Testis (tissue), 5 donors: ENCODE measurements at places on chromosomes 1 and 21. TPM values are rescaled to one million over a fixed set of nuclear protein-coding genes. Genes with fewer than 3 reads are reported as not detected.

GRCh38 chr21:37742532-37742931, 173.7 kb downstream of the KCNJ6 start:
- no peak overlapping the region for H3K4me3 ChIP-seq
- no peaks in the 10 kb centered on the region for H3K36me3 ChIP-seq
- DNase-seq = no peak
- H3K4me1 ChIP-seq = no peaks in the 10 kb centered on the region

DNA sequence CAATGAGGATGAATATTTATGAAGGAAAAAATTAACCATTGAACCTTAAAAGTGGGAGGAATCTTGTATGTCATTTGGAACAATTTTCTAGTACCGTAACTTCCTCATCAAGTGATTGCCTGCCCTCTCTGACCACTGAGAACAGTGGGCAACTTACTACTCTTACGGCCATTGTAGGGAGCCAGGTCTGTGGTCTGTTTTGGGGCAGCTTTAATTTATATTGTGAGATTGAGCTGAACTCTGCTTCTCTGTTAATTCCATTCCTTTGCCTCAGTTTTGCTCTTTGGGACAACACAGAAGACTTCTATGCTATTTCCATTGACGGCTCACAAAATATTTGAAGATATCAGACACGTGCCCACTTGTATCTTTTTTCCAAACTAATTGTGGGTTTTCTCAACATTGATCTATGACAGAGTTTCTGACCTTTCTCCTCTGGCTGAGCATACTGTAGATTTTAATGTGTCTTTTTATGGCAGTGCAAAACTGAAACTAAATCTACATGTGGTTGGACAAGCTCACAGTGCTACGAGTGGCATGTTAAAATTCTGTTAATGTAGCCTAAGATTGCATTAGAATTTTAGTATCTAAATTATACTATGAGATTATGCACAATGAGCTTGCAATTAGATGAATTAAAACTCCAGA, 27.8 kb upstream of the ZNF281 start:
- H3K27me3 ChIP-seq = no peaks in the 10 kb centered on the region
- no peaks in the 10 kb centered on the region for H3K4me1 ChIP-seq
- no peaks in the 10 kb centered on the region for H3K36me3 ChIP-seq
- no peak overlapping the region for H3K27ac ChIP-seq

DNA sequence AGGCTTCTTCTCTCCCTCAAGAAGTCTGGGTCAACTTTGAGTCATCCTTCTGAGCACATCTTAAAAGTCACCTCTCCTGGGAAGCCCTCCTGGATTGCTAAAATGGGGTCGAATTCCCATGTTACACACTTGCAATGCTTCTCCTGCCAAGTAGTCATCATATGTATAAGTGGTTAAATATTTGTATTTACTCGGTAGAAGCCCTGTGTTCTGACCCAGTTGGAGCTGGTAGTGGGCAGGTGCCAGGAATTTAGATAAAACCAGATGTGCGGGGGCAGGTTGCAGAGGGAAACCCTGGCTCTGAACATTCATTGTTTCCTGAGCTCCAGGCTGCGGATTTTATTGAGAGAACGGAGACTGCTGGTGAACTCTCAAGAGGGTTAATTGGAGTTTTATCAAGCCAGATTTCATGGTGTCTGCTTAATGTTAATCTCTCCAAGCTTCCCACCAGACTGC, 52.8 kb upstream of the RPL11 start:
- no peaks in the 10 kb centered on the region for H3K27me3 ChIP-seq
- no peak overlapping the region for H3K4me3 ChIP-seq
- H3K27ac ChIP-seq = no peak overlapping the region
- H3K4me1 ChIP-seq = peaks cover 16% of the 10 kb centered on the region
- no peaks in the 10 kb centered on the region for H3K36me3 ChIP-seq

DNA sequence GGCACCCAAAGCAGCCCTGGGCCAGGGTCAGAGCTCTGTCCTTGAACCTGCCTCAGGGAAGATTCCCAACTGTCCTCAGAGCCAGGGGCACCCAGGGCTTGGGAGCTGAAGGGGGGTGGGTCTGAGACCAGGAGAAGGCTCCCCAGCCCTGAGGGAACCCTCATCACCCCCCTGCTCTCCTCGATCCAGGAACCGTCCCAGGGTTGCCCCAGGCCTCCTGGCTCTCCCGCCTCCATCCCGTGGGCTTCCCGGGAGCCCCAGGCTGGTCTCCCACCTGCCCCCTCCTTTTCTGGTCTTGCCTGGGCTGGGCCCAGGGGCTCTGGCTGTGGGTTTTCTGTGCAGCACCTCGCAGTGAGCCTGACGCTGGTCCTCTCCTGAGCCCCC, 6.7 kb upstream of the SAMD11 start:
- no peaks in the 10 kb centered on the region for H3K27me3 ChIP-seq
- no peak overlapping the region for H3K27ac ChIP-seq
- DNase-seq = no peak

DNA sequence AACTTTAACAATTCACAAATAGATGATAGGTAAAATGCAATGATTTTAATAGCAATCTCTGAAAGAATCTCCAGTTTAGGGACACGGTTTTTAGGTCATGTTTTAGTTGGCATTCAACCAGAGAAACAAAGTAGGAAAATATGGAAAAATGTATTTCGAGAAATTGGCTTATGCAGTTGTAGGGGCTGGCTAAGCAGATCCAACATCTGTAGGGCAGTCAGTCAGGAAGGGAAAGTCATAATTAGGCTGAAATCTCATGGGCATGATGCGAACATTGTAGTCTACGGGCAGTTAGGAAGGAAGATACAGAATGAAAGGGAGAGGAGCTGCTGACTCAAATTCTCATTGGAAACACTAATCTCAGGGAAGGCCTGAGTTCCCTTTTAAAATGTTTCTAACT, 1276.0 kb upstream of the ADGRL4 start:
- DNase-seq = no peak
- no peaks in the 10 kb centered on the region for H3K4me1 ChIP-seq
- H3K27me3 ChIP-seq = no peaks in the 10 kb centered on the region
- H3K4me3 ChIP-seq = no peak overlapping the region
- no peaks in the 10 kb centered on the region for H3K36me3 ChIP-seq

- peak overlapping the region; percentile 28 for H3K27ac ChIP-seq
- no peaks in the 10 kb centered on the region for H3K36me3 ChIP-seq
- H3K4me3 ChIP-seq = no peak overlapping the region
- no peak for DNase-seq
Measured at GRCh38 chr21:16082038-16082816, 352.4 kb downstream of the USP25 start.

CCDC30 gene
- polyA plus RNA-seq = 16.1 TPM

PRELP gene
- 26.5 TPM for polyA plus RNA-seq

DNA sequence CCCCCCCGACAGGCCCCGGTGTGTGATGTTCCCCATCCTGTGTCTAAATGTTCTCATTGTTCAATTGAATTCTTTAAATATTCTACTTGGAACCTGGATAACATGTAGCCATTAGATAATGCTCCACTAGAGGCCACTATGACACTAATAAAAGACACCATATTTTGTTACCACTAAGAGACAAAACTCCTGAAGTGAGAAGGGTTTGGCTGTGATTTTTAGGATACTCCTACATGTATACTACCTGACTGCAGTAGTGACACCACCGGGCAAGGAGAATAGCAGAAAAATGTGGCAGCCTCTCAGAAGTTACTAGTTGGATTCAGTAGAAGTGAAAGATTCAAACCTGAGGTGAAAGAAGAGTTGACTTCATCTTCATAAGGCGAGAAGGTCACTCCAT, 36.0 kb downstream of the F5 start:
- no peaks in the 10 kb centered on the region for H3K4me1 ChIP-seq
- no peaks in the 10 kb centered on the region for H3K27me3 ChIP-seq
- H3K36me3 ChIP-seq = no peaks in the 10 kb centered on the region
- no peak overlapping the region for H3K4me3 ChIP-seq
- no peak overlapping the region for H3K27ac ChIP-seq
- DNase-seq = no peak

- H3K27me3 ChIP-seq = no peaks in the 10 kb centered on the region
- H3K36me3 ChIP-seq = no peaks in the 10 kb centered on the region
Measured at GRCh38 chr1:181089017-181089675, 646 bp downstream of the IER5 start.

PROK1 gene
- polyA plus RNA-seq = 85.5 TPM

- H3K27ac ChIP-seq = no peak overlapping the region
- no peaks in the 10 kb centered on the region for H3K36me3 ChIP-seq
- H3K4me3 ChIP-seq = no peak overlapping the region
- no peak for DNase-seq
- no peaks in the 10 kb centered on the region for H3K4me1 ChIP-seq
Measured at GRCh38 chr1:14082331-14082730, 382.3 kb downstream of the PRDM2 start.

POU3F1 gene
- 1.6 TPM for polyA plus RNA-seq

RPL5 gene
- polyA plus RNA-seq = 929 TPM

- no peaks in the 10 kb centered on the region for H3K36me3 ChIP-seq
- no peak overlapping the region for H3K4me3 ChIP-seq
- H3K27me3 ChIP-seq = no peaks in the 10 kb centered on the region
- no peak for DNase-seq
Measured at GRCh38 chr1:150555971-150556865, 7.0 kb downstream of the ADAMTSL4 start.

C1orf21 gene
- 17.2 TPM for polyA plus RNA-seq

- no peaks in the 10 kb centered on the region for H3K4me1 ChIP-seq
- no peak overlapping the region for H3K4me3 ChIP-seq
- H3K36me3 ChIP-seq = no peaks in the 10 kb centered on the region
- H3K27ac ChIP-seq = no peak overlapping the region
- DNase-seq = no peak
- no peaks in the 10 kb centered on the region for H3K27me3 ChIP-seq
Measured at GRCh38 chr1:26522073-26522472, 7.5 kb upstream of the RPS6KA1 start.

DNA sequence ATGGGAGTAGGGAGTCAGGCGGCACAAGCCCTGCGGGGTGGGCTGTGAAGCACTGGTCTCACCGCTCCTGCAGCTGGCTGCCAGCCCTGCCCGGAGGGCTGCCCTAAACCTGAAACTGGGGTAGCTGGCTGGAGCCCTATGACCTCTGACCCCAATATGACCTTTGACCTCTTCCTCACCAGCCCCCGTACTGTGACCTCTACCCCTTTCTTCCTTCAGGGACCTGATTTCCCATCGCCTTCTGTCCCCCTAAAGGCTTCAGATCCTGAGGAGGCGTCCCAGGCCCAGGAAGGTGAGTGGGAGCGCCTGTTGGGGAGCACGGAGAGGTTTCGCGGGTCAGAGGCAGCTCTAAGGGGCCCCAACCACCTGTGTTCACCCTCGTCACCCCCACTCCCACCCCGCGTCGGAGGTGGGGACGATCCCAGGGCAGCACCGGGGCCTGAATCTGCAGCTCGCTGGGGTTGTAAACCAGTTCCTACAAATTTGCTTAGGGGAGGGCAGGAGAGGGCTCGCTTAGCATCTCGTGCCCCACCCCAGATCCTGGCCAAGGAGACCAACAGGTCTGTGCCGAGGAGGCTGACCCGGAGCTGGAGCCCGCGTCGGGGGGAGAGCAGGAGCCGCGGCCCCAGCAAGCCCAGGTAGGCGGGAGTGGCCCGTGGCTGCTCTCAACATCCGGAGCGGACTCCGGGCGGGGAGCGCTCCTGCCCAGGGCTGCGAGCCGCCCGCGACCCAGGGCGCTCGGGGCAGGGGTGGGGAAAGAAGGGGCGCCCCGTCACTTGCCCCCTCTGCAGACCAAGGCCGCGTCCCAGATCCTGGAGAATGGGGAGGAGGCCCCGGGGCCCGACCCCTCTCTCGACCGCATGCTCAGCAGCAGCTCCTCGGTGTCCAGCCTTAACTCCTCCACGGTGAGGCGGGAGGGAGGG, 7.3 kb downstream of the SYTL1 start:
- peak overlapping the region; percentile 58 for H3K4me3 ChIP-seq
- peak; percentile 26 for DNase-seq
- H3K4me1 ChIP-seq = peaks cover 8% of the 10 kb centered on the region
- no peaks in the 10 kb centered on the region for H3K27me3 ChIP-seq
- no peak overlapping the region for H3K27ac ChIP-seq
- H3K36me3 ChIP-seq = no peaks in the 10 kb centered on the region

FALEC gene
- polyA plus RNA-seq = not detected
